ENCODE measurements at places on chromosomes 12 and 14.

DNA sequence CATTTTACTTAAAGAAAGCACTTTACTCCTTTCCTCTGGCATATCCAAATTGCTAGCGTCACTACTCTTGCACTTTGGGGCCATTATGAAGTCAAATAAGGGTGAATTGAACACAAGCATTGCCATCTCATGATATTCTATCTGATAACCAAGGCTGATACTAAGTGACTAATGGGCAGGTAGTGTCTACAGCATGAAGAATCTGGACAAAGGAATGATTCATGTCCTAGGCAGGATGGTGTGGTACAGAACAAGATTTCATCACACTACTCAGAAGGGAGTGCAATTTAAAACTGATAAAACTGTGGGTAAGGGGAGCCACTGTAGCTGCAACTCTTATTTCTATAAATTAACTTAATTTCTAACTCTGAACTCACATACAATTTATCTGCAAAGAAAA is 7.7 kb upstream of the SLC6A15 start:
- DNase-seq, result no peak

DNA sequence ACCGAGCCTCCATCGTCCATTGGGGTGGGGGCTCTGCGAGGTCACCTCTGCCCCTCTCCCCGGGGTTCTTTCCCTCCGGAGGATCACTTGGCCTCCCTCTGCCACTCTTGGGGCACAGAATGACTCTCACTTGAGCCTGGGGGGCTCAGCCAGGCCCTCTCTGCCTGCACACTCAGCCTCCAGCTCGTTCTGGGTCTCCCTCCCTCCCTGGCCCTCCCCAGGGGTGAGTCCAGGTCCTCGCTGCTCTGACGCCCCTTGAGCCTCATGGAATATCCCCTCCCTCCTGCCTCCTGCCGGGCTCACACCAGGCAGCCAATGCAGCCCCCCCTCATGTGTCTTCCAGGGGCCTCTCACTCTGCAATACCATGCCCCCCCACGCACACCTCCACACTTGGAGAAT is 17.7 kb upstream of the SFSWAP start:
- no peak for DNase-seq

DNA sequence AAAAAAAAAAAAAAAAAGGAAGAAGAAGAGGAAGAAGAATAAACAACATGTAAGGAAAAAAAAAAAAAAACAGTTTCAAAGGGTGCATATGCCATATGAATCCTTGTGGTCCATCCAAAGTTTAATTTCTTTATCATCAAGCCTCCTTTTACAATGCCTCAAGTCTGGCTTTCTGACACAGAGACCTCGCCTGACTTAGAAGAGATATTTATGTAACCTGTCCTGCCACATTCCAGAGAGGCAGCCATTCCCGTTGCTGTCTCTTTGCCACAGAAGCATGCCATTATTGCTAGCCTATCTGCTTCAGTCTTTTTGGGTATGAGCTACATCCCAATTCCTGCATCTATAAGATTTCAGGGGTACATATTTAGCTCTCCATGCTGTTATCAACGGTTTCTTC is 596.7 kb upstream of the ATP2B1 start:
- DNase-seq, result no peak

- no peak for DNase-seq
Measured at GRCh38 chr12:3329361-3329760, 161.6 kb upstream of the PRMT8 start.
